Upper lobe of right lung (tissue), 1 donor: ENCODE measurements at places on chromosomes 4 and X.
A peak's percentile ranks its signal among the peaks of the same experiment; 100 is the strongest.

GRCh38 chr4:181502611-181503010 lies 740.6 kb upstream of the TENM3 start:
- DNase-seq: no peak

DNA sequence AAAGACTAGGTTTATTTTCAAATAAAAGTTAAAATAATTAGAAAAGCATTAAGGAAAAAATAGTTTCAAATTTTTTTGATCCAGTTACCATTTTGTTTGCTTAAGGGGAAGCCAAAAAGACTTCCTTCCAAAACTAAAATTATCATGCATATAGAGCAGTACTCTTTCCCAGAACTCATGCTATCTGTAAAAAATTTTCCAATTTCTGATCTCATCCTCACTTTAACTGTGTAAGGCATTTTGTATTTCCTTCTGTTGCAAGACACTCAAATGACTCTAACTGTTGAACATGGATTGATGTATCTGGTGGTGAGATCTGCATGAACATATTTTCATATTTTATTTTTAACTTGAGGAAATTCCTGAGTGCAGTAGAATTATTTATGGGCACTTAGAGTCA lies 150.1 kb downstream of the ADAM29 start:
- no peak for DNase-seq

DNA sequence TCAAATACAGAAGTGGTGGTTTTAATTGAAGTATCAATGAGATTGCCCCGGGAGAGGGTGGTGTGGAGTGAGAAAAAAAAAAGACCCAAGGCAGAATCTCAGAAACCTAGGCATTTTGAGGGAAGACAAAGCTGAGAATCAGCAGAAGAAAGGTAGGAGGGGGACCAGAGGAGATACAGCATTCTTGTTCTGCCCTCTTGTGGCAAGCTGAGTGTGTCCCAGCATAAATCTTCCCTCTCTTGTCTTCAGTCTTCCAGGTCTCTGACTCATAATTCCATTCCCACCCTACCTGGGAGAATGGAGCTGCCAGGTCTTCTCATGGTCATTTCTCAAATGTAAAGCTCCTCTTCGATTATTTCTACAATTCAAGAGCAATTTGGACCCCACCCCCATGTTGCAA lies 32.7 kb upstream of the MAGED1 start:
- DNase-seq: no peak

GRCh38 chr4:40890199-40890598 lies 140.4 kb downstream of the NSUN7 start:
- DNase-seq: no peak

DNA sequence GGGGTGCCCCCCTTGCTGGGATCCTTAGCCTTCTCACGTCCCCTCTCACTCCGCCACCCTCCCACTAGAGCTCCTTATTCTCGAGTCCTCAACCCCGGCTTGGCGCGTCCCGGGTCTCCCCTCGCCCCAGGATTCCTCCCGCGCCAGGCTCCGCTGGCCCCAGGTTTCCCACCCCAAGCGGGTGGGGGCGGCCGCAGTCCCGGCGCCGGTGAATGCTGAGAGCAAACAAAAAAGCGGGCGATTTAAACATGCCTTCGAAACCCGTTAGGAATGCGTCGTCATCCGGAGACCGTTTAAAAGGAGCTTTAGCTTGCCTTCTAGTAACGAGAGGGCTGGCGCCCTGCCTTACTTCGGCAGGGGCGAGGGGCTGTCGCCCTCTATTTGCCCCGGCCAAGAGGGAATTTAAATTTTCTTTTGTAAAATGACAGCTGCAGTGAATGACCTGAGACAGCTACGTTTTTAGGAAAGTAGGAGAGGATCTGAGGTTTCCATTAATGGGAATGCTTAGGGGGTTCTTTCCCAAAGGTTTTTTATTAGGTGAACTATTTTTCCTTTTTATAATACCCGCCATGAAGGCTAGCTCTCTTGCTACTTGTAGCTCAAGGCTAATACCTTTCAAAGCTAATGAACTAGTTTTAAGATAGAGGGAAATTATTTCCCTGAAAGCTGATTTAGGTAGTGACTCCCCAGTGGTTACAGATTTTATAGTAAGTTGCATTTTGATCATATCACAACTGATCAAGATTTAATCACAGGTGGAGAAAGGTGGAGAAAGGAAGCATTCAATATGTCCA lies 3.1 kb downstream of the JADE1 start:
- DNase-seq: no peak

GRCh38 chr4:106062452-106062875 lies 167.2 kb downstream of the NPNT start:
- DNase-seq: no peak

DNA sequence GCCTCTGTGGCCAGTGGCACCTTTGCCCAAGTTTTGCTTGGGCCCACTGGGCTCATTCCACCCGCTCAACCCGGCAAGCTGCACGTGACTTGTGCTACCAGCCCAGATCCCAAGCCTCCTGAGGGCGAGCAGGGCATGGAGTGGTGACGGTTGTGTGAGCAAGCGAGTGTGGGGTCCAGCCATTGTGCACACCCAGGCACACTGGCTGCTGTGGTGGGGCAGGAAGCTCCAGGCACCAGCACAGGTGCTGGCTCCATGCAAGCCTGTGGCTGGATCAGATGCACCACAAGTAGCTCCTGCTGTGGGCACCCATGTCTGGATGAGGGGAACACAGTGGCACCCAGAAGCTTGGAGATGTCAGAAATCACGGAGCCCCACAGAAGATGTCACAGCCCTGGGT lies 557.0 kb upstream of the GNPDA2 start:
- DNase-seq: peak; percentile 57

- no peak for DNase-seq
These were observed 5.2 kb downstream of the HSD17B13 start for GRCh38 chr4:87317527-87317926.

GRCh38 chr4:7686070-7686870 lies 251.5 kb upstream of the PSAPL1 start:
- DNase-seq: no peak

DNA sequence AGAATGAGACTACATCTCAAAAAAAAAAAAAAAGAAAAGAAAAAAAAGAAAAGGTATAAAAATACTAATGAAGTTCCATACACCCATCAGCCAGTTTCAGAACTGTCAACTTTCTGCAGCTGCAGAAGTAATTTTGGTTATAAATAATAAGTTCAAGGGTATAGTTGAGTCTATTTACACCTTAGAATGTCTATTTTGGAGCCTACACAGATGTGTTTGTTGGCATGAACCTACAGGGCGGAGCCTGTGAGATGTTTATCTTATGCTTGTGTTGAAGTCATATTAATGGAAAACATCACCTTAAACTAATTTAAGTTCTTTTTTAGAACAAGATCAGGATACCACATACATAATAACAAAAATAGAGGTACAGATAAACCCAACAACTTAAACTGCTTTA lies 85.8 kb downstream of the RAPGEF2 start:
- DNase-seq: no peak

DNA sequence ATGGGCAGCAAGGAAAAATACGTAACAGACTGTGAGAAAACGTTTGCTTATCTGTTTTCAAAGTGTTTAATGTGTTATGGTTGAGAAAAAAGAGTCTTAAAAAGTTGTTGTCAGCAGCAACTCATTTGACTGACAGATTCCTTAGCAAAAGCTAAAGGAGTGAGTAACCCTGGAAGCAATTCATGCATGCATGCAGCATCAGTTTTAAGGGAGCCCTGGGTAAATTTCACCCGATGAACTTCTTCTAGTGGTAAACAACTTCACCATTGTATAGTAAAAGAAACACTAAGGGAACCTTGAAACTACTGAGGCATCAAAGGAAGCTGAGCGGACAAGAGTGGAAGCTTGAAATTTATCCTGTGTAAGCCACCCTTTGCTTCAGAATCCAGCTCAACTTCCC lies 583.2 kb upstream of the INTU start:
- no peak for DNase-seq

DNA sequence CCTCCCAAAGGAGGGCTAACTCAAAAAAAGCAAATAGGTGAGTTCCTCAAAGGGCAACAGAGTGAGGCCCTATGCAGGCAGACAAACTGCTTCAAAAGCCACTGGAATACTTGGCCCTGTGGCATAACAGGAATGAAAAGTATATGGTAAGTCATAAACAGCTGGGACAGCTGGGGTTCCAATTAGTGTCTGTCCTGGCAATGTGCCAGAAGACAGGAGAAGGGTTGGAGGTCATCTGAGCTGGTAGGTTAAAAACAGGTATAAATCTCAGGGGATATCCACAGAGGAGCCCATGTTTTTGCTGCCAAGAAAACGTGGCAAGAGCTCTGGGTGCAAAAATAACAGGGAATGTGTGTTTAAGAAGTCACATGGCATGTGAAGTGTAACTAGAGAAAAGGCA lies 111.6 kb downstream of the APOOL start:
- no peak for DNase-seq

- DNase-seq: no peak
These were observed 707.5 kb upstream of the ACTRT1 start for GRCh38 chrX:128759745-128760144.

DNA sequence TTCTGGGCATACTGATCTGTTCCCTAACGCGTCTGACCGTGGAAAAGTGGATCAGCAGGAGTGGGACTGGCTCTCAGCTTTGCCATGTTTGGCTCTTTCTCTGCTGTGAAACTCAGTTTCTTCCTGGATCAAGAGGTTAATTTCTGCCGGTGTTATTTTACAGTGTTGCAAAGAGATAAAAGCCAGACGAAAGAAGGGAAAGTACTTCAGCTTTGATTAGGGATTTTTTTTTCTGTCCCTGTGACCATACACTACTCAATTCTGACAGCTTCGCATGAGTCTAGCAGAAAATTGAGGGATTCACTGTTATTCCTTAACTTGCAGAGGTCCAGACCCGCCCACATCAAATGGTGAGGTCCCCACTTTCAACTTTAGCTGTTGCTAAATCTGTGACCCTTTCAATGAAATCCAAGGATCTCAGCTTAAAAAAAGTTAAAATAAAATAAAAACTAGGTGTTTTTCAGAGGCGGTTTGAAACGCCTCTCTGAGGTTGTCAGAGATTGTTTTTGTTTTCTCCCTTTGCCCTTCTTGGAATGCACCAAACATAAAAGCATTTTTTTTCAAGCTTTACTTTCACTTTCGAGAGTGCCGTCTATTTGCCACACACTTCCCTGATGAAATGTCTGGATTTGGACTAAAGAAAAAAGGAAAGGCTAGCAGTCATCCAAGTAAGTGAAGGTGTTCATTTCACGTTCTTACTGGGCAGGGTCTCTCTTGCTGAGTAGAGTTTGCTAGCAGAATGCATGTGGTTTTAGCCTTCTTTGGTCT lies at the start of gene TLR3:
TSS of gene TLR3 (plus strand) at position 576 of the 768 bp plus-strand sequence. CDS start 7,464 bp downstream, outside the sequence.
- no peak for DNase-seq
